ENCODE measurements at places on chromosomes 7 and 10.

- DNase-seq, result no peak
These were observed 76.2 kb upstream of the CCDC71L start for GRCh38 chr7:106737202-106737562.

DNA sequence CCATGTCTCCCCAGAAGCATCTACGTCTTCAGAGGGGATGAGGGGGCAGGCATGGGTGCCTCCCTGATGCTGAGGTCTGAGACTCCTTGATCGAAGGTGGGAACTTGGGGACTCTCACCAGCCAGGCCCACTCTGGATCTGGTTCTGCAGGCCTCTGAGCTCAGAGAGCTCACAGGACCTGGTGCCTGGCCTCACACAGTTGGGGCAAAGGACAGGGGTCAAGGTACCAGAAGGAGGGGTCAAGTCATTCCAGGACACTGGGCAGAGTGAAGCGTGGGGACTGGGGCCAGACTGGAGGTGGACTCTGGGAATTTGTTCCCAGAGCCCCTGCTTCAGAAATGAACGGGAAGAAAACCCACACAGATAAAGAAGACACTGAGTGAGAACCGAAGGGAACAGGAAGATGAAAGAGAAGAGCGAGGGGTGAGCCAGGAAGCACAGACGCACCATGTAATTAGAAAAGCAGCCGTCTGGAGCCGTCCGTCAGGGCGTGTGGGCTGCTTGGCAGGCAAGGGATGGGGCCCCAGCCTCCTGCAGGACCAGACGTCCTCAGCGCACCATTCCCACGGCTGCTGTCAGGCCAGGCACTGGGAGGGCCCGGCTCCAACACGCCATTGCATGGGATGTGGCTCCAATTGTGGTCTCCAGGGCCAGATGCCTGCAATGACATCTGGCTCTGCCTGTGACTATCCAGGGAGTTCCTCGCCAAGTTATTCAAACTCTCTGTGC, 47.7 kb downstream of the ZCCHC24 start:
- no peak for DNase-seq

DNA sequence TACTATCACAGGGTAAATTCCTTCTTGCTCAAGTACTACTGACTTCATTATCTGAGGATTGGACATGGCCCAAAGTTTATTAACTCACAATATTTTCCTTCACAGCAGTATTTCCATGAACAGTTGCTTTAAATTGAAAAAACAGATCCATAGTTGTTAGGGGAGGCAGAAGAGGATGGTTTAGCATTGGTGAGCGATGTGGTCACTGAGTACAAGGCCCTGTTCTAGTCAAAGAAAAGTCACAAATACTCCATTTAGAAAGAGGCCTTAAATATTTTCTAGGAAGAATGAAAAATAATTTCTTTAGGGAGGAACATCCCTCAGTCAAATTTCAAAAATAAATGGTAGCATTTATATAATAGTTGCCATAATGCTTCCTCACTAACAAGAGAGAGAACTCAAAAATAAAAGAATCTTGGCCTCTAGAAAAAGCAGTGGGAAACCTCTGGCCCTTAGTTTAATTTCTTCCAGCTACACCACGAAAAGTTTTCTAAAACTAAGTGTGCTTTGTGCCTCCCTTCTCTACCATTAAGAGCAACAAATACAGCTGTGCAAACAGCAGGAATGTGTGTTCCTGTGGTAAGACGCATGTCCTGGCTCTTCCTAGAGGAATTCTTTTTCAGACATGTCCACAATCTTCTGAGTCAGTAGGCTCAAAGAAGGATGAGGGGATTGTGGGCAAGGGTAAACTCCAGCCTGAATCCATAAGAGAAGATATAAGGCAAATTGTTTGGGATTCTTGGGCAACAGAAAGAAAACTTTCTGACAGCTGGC, 105.7 kb downstream of the HOXA1 start:
- no peak for DNase-seq

DNA sequence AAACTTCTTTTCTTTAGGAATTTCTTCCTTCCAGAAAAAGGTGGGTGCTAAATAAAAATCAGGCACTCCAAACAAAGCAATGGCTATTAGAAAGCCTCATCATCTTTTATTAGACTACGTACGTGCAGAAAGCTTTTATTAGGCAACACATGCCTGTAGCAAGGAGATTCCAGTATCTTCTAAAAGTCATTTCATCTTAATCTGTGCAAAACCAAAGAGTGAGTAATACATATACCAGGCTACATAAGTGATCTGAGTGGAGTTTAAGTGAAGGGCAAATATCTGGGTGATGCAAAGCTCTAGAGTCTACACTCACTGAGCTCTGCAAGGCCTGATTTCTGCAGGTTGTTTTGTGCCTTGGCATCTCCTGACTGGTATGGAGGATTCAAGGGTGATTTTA, 231.7 kb downstream of the ELMO1 start:
- no peak for DNase-seq

DNA sequence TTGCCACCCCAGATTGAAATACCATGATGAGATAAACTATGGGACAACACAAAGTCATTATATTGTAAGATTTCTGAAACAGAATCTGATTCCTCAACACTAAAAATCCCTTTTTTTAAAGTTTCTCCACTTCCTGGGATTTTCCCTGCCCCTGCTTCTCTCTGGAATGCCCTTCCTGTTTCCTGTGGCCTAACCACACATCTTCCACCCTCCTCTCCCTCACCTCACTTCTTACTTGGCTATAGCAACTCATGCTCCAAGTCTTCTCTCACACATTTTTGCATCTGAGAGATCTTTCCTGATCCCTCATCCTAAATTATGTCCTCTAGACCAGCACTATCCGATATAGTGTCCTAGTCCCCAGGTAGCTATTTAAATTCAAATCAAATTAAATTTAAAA, 4.1 kb upstream of the RELN start:
- no peak for DNase-seq

GRCh38 chr7:12107841-12108254, 103.2 kb upstream of the TMEM106B start:
- no peak for DNase-seq

DNA sequence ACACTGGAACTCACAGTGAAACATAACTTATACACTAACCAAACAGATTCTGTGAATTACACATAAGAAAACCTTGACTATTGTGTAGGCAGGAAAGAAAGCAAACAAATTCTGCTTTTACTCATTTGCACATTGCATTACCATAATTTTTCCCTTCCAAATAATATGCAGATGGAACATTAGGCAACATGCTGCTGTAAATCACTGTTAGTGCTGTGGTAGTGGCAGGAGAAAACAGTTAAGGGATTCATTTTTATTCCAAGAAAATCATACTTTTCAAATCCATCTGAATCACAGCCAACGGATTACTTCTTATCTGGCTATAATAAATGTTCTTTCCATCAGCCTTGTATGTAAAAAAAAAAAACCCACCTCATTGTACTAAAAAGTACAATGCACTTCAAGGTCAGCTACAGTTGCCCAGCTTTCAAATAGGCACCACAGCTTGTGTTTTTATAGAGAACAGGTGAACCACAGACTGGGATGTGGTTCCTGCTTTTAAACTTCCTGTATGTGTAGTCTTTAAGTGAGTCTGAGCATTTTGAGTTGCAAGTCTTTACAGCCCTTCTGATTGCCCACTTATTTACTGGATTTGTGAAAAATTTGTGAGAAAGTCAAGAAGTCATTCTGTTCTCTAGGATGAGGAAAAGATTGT, 590.0 kb upstream of the SEMA3D start:
- DNase-seq, result no peak

GRCh38 chr7:48811071-48811470, 113.3 kb upstream of the CDC14C start:
- no peak for DNase-seq

GRCh38 chr10:12492016-12492415, 142.7 kb downstream of the CAMK1D start:
- no peak for DNase-seq

DNA sequence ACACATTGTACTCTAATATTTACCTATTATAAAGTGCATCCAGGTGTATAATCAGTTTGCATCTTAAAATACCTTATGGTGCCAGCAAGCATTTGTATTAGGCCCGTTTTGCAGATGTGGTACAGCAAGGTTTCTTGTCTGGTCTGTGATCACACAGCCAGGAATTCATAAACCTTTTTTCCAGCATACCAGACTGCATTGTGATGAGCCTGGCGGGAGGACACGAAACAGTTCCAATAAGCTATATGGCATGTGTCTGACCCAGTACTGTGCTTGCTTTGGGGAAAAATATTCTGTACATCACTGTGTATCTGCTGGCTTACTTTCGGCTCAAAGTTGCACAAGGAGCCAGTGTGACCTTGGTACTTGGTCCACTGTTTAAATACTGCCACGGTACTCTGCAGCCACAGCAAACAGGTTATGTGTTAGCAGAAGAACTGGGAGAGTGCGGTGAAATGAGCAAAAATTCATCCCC, 36.3 kb downstream of the CHN2 start:
- DNase-seq, result no peak

- DNase-seq, result no peak
These were observed 228.1 kb upstream of the PFKP start for GRCh38 chr10:2839081-2839725.

DNA sequence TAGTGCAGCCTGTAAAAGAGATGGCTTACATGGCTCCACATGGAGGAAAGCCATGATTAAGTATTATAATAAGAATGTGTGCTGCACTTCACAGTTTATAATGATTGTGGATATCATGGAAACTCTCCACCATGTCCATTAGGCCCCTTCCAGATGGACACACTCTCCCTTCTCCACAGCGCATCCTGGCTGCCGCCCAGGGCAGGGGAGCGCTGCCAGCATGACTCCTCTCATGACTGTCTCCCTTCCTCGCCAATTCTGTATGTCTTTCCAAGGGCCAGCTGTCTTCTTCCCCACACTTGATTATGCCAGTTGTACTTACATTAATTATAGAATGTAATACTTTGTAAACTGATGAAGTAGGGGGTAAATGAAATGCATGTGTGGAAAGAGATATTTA, 259.3 kb upstream of the TMEM72 start:
- DNase-seq, result no peak

DNA sequence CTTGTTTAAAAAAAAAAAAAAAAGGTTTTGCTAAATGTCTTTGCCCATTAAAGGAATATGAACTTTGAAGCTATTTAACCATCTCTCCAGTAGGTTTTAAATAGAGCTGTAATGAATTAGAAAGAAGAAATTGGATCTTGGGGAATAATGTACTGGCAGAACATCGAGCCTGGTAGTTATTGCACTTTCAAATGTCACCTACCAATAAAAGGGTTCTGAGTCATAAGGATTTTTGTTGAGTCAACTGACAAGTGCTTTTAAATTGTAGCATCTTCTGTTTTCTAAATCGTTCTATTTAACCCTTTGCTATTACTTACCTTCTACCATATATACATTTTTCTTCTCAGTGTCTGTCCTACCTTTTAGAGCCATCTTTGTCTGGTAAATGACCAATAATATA, 10.7 kb downstream of the CUTC start:
- DNase-seq, result no peak
